ENCODE measurements at places on chromosomes 6 and 20.

GRCh38 chr6:13908955-13909381 is 15.8 kb upstream of the RNF182 start:
- peak; percentile 13 for DNase-seq

- no peak for DNase-seq
Observed at GRCh38 chr20:56806952-56807517, 177.9 kb downstream of the TFAP2C start.

DNA sequence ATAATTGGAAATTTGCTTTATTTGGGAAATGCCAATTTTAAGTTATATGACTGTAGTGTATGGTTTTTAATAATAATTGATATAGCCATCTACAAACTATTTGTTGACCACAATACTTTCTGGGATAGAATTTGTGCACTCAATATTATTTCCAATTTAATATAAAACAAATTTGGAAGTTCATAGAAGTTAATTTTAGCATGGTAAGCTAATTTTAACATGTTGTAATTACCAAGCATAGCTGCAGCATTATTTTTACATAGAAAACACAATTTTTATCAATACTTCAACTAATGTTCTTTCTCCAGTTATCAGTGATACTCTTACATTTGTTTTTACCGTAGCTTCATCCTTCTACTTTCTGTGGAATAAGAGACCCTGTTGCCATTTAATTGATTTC is 100.8 kb downstream of the L3MBTL3 start:
- DNase-seq: no peak

DNA sequence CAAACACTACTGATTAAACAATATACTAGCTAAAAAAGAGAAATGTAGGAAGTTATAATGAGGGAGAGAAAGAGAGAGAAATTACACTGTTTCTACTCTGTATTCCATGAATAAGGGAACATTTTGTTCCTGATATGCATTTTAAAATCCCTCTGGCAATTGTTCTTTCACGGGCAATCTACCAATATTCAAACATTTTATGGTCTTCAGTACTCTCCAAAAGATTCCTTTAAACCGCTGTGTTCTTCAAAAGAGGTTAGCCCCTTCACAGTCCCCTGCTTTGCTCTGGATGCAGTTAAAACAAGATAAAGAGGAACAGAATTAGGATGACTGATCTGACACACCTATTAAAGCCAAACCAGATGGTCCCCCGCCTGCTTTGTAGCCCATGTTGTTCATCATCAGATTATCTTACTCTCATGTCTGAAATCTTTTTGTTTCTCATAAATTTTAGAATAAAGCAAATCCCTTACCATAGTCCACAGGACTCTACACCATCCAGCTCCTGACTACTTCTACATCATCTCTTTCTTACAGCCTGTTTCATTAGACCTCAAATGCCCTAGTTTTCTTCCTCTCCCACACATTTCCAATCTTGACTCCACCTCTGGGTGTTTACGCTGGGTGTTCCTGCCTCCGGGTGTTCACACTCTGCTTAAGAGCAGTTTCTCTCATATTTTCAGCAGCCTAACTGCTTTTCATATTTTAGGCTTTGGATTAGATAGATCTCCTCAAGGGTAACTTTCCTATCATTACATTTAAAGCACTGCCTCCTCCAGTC is 399.7 kb downstream of the COL12A1 start:
- no peak for DNase-seq

DNA sequence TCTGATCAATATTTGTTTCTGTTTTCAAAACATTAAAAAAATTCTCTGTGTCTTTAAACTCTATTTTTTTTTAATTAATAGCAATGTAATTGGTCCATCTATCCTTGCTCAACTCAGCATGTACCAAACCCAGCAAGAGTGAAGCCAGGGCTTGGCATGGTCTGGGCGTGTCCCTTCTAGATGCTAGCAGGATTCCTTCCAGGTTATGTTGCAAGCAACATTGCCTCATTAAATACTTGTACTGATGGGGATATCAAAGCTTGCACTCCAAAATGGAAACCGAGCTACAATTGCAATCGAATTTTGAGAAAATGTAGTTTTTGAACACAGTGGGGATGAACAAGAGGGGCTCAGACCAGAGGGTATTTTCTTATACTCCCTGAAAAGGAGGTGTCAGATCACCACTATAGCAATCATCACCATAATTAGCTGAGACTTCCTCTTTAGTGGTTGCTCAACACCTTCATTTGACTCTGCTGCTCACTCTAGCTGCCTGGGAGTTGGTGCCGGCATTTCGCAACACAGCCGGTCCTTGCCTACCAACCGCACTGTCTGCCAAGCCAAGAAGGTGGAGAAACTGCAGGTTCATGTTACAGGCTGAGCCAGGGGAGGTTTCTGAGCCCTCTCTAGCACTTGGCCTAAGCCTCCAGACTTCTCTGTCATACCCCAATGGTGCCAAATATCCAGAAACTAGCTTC is 67.8 kb upstream of the RALGAPA2 start:
- no peak for DNase-seq

DNA sequence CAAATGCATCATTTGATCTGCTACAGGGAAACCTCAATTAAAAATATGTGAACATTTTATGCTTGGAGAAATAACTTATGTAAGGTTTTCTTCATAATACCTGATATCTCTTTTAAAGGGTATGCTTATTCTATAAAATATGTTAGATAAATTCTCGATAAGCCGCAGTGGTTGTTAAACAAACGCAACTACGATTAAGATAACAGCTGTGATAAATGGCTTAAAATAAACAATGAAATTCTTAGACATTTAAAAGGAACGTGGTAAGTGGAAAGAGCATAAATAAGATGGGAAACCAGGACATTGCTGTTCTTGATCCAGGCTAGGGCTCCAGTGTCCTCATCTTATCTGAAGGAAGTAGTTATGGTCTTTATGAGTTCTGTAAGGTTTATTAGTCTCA is 415.9 kb downstream of the CD83 start:
- no peak for DNase-seq

- no peak for DNase-seq
Observed at GRCh38 chr6:106445508-106445878, 85.0 kb downstream of the CRYBG1 start.

GRCh38 chr20:58094160-58094559 is 134.3 kb downstream of the ANKRD60 start:
- no peak for DNase-seq

DNA sequence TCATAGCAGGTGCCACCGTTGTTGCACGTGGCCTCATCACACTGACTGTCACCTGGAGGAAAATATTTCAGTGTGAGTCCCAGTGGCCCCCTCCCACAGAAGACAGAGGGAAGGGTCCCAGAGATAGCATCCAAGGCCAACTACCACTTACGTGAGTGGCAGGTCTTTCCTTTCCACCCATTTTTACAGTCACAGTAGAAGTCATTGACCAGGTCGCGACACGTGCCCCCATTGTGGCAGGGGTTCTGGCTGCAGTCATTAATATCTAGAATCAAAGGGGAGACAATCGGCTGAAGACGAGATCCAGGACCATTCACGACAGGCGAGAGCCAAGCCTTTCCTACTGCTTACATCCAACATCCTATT is 28.6 kb downstream of the JAG1 start:
- no peak for DNase-seq
